ENCODE measurements at places on chromosomes 3 and 15. TPM values are rescaled to one million over a fixed set of nuclear protein-coding genes. Genes with fewer than 3 reads are reported as not detected.

Gene FETUB
- total RNA-seq: not detected

Gene SNURF
- 7.9 TPM for total RNA-seq

Gene SAMMSON
- total RNA-seq: not detected

Gene DZIP3
- 11.4 TPM for total RNA-seq

Gene OSBPL10
- 138 TPM for total RNA-seq

Gene MYRIP
- not detected for total RNA-seq
